ENCODE measurements at places on chromosomes 1 and 21.

DNA sequence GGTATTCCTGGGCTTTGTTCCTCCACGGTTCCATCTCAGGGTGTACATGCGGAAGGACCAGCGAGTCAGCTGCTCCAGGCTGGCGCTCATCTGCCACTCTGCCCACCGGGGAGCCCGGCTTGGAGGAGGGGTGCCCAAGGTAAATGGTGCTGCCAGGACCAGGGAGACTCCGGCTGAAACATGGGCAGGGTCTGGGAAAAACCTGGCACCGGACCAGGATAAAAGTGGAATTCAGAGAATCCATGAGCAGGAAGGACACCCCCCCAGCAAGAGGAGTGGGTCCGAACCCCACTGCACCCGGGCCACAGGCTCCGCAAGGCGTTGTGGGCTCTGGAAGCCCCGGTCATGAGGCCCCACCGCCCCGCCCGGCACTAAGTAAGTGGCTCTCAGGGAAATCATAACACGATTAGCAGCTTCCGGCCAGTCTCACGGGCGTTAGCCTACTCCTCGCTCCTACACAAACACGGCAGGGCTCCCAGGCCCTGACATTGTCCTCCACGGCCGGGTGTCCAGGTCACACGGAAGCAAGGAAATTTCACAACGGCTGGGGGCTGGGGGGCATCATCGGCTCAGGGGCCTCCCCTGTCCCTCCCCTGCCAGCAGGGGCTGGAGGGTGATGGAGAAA, 21.1 kb downstream of the MEGF6 start:
- no peak for DNase-seq

DNA sequence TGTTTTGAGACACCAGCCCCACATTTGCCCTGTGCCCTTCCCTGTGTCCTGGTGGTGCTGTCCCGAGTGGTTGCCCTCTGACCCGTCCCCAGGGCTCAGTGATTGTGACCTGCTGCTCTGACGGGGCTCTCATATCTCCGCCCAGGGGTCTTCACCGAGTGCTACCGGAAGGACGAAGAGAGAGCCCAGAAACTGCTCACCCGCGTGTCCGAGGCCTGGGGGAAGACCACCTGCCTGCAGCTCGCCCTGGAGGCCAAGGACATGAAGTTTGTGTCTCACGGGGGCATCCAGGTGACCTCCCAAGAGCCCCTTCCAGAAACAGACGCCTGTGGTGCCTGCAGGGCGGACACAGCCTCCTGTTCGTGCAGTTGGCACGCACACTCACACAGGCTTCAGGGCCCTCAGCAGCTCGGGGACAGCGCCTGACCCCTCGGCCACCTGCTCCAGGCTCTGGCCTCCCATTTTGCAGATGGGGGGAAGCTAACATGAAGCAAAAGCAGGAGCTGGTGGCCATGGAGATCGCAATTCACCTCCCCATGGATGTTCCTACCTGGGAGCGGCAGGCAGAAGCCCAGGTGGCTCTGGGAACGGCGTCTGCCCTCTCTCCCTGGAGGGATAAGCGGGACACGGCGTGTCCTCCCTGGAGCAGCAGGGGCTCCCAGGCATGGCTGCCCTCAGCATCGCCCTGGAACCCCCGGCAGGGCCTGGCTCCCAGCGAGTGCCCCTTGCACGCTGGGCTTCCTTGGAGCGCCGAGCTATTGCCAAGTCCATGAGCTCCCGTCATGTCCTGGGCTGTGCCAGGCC, 45.9 kb downstream of the TRPM2 start:
- DNase-seq = no peak

- no peak for DNase-seq
Observed at GRCh38 chr1:102262994-102263393, 266.3 kb upstream of the OLFM3 start.

DNA sequence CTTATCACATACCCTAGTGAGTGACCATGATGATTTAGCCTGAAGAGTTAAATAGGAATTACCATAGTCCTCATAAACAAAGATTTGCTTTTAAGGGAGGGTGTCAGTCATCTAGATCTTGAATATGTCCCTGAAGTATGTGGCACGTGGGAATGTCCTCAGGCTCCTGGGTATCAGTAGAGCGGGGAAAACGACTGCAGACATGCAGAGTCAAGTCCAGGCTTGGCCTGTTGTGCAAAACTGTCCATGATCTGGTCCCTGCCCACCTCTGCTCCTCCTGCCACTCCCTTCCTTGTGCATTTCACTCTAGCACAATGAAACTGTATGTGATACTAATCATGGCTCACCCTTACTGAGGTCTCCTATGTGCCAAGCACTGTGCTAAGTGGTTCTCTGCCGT, 12.9 kb downstream of the MOV10 start:
- no peak for DNase-seq

- DNase-seq = no peak
Observed at GRCh38 chr1:72932025-72932424, 649.7 kb upstream of the NEGR1 start.
